ENCODE measurements at places on chromosomes 12 and 14.

DNA sequence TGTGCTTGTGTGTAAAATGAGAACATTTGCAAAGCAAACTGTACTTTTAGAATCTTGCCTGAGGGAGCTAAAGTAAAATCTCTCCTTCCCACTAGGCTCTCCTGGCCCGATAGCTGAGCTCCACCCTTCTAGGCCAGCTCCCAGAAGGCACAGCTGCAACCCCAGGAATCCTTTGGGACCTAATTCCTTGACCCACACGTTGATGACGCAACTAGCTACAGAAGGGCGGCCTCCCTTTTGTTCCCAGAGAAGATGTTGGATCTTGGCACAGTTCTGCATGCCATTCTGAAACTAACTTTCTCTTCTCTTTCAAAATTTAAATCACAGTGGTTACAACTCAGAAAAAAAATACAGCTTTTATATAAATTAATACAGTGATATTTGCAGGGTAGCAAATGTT lies 268.1 kb downstream of the EGLN3 start:
- no peak for DNase-seq

- no peak for DNase-seq
Measured at GRCh38 chr12:38934078-38934584, 28.7 kb upstream of the CPNE8 start.

GRCh38 chr12:14577344-14577743 lies 9.7 kb upstream of the PLBD1 start:
- DNase-seq, result no peak

GRCh38 chr12:80352474-80352873 lies 91.6 kb upstream of the PTPRQ start:
- DNase-seq, result no peak

- no peak for DNase-seq
Measured at GRCh38 chr14:104358528-104359300, 220.3 kb downstream of the KIF26A start.

GRCh38 chr12:40107803-40108620 lies 2.1 kb upstream of the SLC2A13 start:
- DNase-seq, result no peak

GRCh38 chr12:84814664-84815245 lies 97.8 kb downstream of the SLC6A15 start:
- DNase-seq, result no peak

DNA sequence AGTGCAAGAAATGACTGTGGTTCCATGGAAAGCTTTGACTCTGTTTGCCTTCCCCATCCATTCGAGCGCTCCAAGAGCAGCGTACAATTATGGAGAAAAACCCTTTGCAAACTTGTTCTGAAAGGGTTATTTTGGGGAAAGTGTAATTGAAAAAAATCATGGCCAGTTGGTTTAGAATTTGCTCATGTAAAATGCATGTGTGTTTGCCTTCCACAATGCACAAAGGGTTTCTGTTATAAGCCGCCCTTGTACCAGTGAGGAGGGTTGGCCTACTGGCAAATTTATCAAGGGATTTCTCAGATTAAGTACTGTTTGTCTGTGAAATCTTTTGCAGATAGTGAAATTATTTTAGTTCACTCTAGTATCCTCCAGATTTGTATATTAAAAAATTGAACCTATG lies 62.7 kb upstream of the PELI2 start:
- no peak for DNase-seq

GRCh38 chr14:36866867-36867266 lies 205.2 kb downstream of the PAX9 start:
- no peak for DNase-seq

- DNase-seq, result no peak
Measured at GRCh38 chr12:9706086-9706685, 26.7 kb downstream of the CLECL1 start.

DNA sequence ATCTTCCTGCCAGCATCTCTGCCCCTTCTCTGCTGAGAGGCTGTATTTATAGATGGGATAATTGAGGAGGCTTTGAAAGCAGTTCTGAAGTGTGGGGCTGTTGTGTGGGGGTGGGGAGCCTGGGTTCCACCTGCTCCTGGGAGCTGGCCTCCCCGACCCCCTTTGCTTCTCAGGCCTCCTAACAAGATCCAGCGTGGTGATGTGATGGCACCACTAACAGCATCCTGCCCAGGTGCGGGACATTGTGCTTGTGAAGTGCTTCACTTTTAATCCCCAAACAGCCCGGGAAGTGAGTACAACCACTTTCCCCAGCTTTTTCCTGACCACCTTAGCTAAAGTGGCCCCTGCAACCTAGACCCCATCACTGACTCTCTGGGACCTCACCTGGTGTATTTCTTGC lies 95.1 kb upstream of the NRXN3 start:
- DNase-seq, result no peak

- DNase-seq, result peak; percentile 57
Measured at GRCh38 chr12:104494137-104494792, 37.5 kb downstream of the CHST11 start.

DNA sequence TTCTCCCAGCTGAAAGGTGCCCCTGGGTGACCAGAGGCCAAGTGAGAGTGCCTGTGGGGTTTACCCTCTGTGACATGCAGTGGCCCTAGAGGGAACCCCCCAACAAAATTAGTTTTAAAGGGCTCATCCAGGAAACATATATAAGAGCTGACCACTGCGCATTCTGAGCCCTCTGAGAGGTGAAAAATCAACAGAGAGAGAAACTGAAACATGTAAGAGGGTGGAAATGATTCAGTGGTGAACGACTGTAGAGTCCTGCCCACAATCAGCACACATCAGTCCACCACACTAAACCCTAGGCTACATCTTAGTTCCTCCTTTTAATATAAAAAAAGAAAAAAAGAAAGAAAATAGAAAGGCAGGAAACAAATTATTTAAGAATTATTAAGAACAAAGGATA lies 21.0 kb upstream of the ACSM4 start:
- no peak for DNase-seq

GRCh38 chr12:3139760-3140159 lies 62.6 kb downstream of the TSPAN9 start:
- no peak for DNase-seq

GRCh38 chr12:27615331-27615891 lies 80.8 kb upstream of the REP15 start:
- no peak for DNase-seq

- DNase-seq, result no peak
Measured at GRCh38 chr12:117352206-117352605, 9.2 kb downstream of the NOS1 start.

DNA sequence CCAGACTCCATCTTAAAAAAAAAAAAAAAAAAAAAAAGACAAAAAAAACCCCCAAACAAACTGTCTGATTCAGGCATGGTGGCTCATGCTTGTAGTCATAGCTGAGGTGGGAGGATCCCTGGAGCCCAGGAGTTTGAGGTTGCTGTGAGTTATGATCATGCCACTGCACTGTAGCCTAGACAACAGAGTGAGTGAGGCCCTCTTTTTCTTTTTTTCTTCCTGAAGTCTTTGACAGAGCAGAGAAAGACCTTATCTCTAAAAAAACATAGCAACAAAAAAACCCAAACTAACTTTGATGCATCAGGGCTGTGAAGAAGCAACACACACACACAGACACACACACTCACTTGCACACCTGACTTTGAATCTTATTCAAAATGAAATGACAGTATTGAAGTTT lies 7.7 kb upstream of the AMN1 start:
- DNase-seq, result peak; percentile 49

- DNase-seq, result no peak
Measured at GRCh38 chr14:89955022-89955744, 544 bp upstream of the TDP1 start.

All from stimulated activated CD8-positive, alpha-beta memory T cell treated with anti-CD3 and anti-CD28 coated beads, Interleukin-4, amount 100 ng/mL, for 4 hours (primary cell).